ENCODE measurements at places on chromosomes 2 and 18.

- DNase-seq: no peak
These were observed 569.9 kb downstream of the CPS1 start for GRCh38 chr2:211126256-211126655.

- no peak for DNase-seq
These were observed 492.4 kb upstream of the ACVR2A start for GRCh38 chr2:147352264-147353071.

- DNase-seq: no peak
These were observed 25.2 kb downstream of the TMEM18 start for GRCh38 chr2:651951-652373.

DNA sequence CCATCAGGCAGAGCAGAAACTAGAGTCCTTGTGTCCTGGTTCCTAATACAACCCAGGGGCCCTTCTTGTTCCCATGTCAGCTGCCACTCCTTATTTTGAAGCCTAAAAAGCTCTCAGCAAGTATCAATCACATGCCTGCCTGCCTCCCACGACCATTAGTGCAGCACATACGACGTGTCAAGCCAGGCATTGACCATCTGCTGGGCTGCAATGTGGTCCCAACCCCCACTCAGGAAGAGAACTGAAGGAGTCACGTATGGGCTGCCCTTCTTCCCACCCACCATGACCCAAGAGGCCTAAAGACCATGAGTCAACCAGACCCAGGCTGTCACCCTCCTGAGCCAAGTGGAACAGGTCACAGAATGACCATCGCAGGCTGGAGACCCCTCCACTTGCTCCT, 98.8 kb downstream of the KLHL29 start:
- DNase-seq: no peak

DNA sequence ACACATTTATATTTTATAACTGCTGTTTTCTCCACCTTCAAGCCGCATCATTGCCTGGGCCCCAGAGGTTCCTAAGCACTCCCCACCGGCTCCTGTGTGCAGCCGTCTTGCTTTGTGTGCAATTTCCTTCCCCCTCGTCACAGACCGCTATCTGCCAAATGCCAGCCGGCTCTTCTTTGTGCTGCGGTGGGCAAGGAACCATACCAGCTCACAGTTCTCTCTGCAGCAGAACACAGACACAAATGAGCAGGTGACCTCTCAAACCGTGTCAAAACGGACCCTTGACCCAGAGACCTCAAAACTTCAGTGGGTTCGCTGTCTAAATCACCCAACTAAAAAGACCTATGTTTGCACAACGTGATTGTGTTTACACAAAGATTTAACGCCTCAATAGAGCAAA, 58.2 kb downstream of the KLF7 start:
- no peak for DNase-seq

DNA sequence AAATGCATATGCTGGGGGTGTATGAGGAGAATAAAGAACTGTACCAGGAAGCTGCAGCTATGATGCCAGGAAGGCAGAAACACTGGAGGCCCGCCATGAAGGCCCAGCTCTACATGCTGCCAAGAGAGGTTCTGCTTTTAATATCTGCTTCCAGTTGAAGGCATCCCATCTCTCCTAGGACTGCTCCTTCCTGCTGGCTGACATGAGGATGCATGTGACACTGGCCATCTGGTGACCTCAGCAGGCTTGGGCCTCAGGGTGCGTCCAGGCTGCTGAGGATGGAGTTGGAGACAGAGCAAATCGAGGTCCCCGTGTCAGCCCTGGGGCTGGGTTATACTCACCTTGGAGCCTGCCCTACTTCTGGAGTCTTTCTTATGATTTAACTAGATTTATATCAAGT, 49.0 kb downstream of the PSMG2 start:
- no peak for DNase-seq

DNA sequence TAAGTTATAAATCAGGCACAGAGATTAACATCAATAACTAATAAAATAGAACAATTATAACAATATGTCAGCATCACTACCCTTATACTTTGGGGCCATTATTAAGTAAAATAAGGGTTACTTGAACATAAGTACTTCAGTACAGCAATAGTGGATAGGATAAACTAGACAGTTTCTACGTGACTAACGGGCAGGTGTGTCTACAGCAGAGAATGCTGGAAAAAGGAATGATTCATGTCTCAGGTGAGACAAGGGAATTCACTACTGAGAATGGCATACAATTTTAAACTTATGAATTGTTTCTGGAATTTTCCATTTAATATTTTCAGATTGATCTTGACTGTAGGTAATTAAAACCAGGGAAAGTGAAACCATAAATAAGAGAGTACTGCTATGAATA, 5.5 kb downstream of the WDR75 start:
- no peak for DNase-seq

Measured in D721Med (cell line).